ENCODE measurements at places on chromosomes 2 and 18.

DNA sequence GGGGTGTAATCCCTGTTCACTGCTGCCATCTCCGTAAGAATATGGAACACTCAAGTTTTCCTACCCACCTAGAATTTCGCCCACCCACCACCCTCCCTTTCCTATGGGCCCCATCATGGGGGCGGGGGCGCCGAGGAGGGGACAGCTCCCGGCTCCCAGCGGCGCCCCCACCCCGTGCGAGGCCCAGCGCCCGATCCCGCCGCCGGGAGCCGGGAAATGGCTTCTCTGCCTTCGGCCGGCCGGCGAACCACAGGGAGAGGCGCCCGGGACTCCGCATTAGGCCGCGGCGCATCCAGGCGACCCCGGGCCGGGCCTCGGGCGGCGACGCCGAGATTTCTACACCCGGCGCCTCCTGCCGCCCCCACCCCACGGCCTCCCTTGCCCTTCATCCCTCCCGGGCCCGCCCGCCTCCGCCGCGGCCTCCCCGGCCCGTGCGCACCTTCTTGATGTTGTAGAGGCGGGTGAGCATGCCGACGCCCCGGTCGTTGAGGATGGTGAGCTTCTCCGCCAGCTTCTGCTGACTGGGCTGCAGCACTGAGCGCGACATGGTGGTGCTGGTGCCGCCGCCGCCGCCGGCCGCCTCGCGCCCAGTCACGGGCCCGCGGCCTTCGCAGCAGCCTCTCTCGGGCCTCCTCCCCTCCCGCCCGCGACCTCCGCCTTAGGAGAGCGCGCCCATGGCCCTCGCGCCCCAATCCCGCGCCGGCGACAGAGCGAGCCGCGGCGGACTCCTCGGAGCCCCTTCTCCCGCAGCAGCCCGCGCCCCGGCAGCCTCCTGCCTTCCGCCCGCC, 510 bp downstream of the NCKAP1 start:
- peak; percentile 3 for DNase-seq

DNA sequence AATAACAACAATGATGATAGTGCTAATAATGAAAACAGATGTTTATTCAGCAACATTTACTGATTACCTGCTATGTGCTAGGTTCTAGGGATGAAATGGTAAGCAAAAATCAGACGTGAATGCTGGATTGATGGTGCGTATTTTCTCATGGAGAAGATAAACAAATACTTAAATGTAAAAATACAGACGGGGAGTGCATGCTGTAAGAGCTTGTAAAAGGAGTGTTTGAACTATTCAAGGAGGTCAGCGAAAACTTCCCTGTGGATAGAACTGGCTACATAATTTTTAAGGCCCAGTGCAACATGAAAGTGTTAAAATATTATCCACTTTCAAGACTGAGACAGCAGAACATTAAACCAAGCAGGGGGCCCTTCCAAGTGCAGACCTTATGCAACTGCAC, 22.1 kb downstream of the MTX2 start:
- no peak for DNase-seq

GRCh38 chr2:140455315-140455714, 1675.1 kb upstream of the NXPH2 start:
- DNase-seq: no peak

- DNase-seq: no peak
Observed at GRCh38 chr2:188322569-188323551, 31.2 kb downstream of the GULP1 start.

- DNase-seq: no peak
Observed at GRCh38 chr2:171244466-171244969, 83.8 kb upstream of the TLK1 start.

DNA sequence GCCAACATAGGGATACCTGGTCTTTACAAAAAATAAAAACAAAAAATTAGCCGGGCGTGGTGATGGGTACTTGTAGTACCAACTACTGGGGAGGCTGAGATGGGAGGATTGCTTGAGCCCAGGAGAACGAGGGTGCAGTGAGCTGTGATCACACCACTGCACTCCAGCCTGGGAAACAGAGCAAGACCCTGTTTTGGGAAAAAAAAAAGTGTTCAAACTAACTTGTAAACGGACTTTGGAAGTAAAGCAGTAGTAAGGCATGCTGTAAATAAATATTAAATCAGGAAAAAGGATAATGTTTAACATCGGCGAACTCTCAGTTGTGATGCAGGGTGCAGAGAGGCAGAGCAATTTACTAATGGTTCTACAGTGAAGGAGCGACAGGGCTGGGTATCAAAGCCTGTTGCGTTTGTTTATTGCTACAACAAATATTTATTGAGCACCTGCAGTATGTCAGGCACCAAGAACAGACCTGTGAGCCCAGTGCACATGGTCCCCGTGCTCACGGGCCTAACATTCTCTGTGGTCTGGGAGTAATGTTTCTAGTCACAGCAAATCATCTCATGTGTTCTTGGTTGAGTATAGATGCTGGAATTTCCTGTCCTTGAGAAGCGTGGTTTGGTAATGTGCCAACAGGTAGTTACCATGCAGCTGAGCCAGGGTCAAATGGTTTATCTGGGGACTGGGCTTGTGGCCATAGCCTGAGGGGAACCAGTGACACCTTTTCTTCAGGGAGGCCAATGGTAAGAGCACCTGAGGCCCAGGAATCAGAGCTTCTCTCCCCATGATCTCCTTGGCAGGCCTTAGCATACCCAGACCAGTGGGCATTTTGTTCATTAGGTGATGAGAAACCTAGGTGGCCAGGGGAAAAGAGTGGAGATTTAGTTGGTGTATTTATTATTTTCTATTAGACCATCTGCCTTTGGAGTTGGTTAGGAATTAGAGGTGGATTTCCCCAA, 27.9 kb upstream of the GREB1 start:
- DNase-seq: no peak

DNA sequence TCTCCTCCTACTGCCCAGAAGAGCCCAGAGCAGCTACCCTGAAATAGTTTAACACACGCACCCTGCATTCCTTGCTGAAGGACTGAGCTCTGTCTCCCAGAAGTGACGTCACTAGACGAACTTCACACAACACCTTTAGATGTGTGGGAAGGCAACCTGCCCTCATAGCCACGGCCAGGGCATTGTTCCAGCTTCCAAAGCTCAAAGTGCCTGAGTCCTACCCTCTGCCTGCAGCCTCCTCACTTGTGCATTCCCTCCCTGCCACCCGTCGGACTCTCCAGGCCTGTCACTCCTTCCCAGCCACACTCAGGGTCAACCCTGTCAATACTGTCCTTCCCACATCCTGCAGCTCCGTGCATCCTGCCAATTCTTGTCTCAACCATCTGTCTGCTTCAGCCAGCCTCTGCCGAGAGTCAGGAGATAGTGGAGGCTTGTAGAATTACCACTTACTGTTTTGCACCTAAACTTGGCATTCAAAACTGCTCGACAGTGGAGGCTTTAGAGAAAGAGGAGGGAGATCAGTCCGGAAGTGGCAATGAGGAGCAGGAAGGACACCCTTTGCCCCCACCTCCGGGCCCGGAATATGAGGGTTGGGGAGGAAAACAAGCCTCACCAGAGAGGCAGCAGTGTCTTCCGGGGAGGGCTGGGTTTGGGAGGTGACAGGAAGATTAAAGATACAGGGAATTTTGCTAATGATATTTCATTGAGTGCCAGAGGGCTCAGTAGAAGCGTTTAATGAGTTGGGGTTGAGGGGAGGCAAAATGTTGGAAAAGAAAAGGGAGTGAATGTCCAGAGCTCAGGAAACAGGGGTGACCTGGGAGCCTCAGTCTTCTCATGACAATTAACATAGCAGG, 72.3 kb upstream of the ATG16L1 start:
- no peak for DNase-seq

DNA sequence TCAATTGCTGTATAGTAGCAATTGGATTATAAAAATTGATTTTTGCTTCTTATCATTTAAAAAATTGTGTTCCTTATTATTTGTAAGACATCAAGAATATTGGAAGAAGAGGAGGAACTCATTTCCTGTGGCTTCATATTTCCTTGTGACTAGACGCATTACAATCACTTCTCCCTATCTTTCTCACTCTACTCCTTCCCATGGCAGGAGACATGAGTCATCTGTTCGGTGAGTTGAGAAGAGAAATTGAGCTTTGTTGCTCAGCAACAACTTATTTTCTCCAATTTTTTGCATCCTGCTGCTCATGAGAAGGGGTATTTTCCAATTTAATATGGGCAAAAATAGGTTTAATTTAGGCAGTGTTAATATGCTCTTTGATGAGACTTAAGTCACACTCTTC, 1783.9 kb downstream of the SUCLG1 start:
- no peak for DNase-seq

DNA sequence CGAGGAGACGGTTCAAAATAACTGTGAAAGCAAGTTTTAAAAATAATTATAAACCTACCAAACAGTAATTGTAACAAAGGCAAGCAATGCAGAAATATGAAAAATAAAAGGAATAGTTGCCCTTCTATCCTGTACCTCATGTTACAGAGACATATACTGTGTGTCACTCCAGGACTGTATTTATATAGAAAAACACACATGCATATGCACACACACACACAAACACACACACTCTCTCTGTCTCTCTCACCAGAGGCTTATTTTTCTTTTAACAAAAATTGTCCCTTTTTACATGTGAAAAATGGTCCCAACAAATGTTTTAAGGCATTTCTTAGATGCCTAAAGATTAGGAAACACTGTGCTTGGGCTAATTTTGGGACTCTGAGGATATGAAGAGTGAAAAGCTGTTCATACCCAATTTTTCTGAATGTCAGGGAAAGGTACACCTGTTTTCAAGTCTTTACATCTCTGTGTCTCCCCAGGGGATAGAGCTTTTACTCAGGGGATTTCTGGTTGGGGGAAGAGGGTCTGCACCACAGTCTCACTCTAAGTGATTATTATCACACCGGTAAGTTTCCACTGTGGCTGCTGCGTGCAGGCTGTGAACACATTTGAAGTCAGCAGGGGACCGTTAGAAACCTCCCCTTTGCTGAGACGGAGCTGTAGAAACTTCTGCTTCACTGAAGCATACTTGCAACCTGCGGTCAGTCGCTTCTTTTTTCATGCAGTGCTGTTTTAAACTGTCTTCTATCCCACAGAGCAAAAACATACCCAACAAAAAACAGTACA, 51.4 kb upstream of the SPAG16 start:
- DNase-seq: no peak

DNA sequence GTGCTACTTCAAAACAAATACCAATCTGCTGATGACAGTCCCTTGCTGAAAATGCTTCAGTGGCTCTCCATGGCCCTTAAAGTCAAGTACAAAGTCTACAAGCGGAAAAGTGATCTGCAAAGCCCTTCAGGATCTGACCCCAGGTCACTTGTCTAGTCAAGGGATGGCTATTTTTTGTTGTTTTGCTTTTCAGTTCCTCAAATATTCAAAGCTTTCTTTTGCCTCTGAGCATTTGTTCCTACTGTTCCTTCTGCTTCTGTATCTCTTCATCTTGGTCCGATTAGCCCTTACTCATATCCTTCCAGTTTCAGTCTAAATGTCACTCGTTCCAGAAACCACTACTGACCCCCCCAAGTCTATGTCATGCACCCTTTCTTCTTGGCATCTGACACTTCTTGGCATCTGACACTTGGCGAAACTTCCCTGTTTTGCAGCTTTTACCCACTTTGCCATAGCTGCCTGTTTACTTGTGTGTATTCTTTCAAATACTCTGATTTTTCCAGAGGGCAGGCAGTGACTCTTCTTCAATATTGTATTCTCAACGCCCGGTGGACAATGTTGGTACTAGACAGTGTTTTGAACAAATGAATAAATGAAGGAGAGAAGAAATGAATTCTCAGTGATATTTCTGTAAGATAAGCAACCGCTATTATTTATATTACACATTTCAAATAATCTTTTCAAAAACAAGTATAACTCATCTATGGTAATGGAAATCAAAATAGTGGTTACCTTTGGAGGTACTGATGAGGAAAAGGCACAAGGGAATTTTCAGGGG, 175.9 kb upstream of the FN1 start:
- DNase-seq: no peak

DNA sequence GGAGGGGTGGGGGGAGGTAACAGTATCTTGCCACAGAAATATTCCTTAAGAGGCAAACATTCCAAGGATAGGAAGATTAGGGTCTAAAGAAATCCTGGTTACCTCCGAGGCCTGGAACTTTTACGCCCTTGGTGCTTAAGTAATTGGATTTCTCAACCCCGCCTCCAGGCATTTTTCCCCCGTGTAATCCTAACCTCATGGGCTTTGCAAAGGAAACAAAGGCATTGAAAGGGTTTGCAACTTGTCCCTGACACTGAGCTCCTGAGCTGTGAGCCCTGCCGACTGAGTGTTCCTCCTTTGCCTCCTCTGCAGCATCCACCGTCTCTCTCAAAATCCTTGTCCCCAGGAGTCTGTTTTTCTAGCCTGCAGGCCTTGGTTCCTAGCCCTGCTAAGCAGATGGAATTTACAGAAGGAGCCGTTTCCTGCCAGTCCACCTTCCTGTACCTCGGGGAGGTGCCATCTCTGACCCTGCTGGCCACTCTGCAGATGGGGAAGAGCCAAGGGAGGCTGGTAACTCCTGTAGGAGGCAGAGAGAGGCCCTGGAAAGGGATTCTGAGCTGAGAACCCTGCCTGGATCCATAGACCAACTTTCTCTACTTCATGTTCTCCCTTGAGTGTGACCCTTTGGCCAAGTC, 24.2 kb downstream of the TET3 start:
- DNase-seq: no peak

DNA sequence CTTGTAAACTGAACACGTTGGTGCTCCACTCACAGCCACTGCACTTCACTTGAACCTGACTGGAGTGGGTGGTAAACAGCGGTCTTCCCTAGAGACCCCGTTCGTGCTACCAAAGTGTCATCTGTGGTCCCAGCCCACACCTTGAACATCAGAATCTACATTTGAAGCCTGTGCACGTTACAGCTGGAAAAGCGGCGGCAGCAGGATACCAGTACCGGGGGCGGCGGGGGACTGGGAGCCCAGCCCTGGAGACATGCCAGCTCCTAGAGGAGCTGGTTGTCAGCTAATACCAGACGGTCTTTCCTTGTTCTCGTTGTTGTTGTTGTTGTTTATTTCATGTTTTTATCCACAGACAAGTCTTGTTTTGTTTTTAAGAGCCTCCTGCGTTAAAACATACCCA, 156.7 kb downstream of the WDSUB1 start:
- DNase-seq: no peak

GRCh38 chr2:75424936-75425619, 135.7 kb downstream of the EVA1A start:
- no peak for DNase-seq

GRCh38 chr2:171583566-171583965, 61.3 kb downstream of the CYBRD1 start:
- no peak for DNase-seq

DNA sequence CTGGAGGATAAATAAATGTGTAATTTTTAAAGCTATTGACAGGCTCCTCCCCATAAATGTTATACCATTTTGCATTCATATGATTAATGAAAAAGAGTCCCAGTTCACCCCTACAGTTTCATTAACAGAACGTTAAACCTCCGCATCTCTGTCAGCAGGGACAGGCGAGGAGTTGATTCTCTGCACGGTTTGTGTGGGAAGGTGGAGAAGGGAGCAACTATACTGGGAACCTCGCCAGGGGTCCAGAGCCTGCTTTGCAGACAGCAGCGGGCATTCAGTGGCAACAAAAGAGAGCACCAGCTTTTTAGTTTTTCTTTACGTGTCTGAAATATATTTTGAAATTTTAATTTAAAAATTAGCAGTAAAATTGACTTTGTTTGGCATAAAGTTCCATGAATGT, 101.4 kb downstream of the FARSB start:
- no peak for DNase-seq

GRCh38 chr2:210440206-210440605, 36.4 kb downstream of the LANCL1 start:
- no peak for DNase-seq

Measured in activated CD8-positive, alpha-beta memory T cell treated with anti-CD3 and anti-CD28 coated beads for 4 hours (primary cell).